Right hindlimb (tissue), 1 donor: ENCODE measurements at places on chromosomes 6 and 20.

DNA sequence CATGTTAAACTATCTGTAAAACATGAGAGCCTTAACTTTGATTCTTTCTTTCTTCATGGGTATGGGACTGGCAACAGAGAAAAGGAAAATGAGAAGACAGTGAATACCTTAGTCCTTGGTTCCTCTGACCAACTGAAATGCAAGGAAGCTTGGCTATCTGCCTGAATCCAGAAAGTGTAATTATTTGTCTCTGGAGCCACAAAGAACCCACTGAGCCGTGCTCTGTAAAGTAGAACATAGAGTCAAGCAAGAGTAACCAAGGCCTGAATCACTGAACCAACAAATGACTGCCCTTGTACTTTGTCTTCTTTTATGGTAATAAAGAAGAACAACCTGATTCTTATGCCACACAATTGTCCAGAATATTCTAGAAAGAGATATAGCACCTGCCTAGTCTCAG is 27.6 kb downstream of the PKHD1 start:
- DNase-seq = no peak

GRCh38 chr6:89951574-89952104 is 57.4 kb downstream of the GJA10 start:
- DNase-seq = no peak

GRCh38 chr6:21281366-21281765 is 312.2 kb upstream of the SOX4 start:
- no peak for DNase-seq

DNA sequence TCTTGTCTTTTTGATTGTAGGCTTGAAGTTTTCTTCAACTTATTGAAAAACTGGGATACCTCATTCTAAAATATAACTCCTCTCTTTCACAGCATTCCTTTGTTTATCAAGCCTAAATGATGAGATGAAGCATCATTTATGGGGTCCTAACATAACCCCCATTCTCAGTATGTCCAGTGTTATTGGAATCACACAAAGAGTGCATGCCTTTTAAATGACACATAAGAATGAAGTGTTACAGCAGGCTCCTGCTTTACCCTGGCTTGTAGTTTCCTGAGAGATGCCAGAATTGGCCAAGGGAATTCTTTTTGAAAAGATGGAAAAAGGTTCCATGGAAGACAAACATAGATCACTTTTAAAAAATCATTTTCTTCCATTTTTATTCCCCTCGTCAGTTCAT is 502.4 kb downstream of the BCKDHB start:
- DNase-seq = no peak

DNA sequence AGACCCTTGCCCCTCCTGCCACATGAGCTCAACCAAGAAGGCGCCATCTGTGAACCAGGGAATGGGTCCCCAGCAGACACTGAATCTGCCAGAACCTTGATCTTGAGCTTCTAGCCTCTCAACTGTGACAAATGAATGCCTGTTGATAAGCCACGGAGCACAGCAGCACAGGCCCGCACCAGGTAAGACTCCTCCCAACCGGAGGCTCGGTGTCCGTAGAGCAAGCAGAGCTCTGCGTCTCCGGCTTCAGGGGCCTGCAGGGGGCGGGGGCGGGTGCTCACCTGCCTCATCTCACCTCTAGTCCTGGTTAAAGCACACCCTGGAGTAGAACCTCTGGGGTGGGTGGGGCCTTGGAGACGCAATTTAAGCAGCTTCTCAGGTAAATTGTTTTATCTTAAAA is 122.7 kb downstream of the SMOC2 start:
- DNase-seq = no peak

DNA sequence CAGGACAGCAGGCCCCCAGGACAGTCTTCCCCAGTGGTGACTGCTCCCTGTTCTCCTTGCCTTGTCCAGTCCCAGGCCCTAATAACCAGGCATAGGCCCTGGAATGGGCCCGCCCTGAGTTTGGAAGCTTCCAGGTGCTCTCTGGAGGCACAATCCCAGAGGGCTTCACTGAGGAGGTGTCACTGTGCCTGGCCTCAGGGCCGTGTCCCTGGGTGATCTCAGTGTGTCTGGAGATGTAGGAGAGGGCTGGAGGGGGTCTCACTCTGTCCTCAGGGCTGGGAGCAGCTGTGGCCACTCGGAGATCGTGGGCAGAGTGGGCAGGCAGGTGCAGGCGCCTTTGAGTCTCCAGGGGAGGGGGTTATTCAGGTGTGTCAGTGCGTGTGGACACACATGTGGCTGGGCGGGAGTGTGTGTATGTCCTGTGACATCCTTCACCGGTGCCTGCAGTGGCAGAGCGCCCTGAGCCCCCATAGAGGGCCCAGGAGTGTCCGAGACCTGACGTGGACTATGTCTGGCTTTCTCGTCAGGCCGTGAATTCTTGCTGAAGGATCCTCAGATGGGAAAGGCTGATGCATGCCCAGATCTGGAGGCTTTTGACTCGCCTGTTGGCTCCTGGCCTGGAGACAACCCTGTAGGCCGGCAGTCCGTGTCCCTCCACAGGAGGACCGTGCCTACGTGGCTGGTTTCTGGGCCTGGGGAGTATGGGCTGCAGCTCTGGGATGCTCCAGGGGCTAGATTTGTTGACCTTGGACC is 5.5 kb upstream of the NPBWR2 start:
- DNase-seq = peak; percentile 21

DNA sequence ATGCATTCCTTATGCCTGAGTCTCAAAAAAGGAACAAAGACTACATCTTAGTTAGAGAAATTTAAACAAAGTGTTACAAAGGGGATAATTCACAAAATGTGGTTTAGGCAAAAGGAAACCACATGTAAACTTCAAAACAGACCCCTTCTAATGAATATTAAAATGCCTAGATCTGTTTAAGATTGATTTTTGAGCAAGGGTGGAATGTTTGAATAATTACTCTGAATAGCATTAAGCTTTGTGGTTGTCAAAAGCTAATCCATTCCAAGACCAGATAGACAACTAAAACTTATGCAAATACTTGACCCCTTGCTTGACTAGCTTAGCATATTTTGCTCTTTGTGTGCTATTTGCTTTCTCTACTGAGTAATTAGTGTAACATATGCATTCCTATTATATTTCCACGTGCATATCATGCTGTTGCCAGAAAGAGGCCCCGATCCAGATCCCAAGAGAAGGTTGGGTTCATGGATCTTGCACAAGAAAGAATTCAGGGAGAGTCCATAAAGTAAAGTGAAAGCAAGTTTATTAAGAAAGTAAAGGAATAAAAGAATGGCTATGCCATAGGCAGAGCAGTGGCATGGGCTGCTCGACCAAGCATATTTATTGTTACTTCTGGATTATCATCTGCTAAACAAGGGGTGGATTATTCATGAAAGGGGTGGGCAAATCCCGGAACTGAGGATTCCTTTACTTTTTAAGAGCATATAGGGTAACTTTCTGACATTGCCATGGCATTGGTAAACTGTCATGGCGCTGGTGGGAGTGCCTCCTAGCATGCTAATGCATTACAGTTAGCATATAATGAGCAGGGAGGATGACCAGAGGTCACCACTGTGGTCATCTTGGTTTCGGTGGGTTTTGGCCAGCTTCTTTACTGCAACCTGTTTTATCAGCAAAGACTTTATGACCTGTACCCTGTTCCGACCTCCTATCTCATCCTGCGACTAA is 1193.4 kb upstream of the EYS start:
- DNase-seq = no peak

- DNase-seq = no peak
These were observed 563.3 kb upstream of the HS3ST5 start for GRCh38 chr6:114906096-114906495.

DNA sequence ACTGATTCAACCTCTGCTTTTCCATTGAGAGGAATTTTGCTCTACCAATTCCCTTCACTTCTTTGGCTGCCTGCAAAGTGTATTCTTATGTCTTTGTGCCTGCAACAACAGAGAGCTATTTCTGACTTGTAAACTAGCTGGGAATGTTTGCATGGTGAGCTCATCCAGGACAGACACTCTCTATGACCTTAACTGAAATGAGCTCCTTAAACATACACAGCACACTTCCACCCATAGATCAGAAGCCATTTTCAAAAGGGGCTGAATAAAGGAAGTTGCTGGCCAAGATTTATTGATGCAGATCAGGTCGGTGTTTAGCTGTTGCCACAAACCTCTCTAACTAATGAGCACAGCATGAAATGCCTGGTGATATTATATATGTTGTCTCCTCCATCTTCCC is 377.7 kb downstream of the BTBD9 start:
- DNase-seq = peak; percentile 52

DNA sequence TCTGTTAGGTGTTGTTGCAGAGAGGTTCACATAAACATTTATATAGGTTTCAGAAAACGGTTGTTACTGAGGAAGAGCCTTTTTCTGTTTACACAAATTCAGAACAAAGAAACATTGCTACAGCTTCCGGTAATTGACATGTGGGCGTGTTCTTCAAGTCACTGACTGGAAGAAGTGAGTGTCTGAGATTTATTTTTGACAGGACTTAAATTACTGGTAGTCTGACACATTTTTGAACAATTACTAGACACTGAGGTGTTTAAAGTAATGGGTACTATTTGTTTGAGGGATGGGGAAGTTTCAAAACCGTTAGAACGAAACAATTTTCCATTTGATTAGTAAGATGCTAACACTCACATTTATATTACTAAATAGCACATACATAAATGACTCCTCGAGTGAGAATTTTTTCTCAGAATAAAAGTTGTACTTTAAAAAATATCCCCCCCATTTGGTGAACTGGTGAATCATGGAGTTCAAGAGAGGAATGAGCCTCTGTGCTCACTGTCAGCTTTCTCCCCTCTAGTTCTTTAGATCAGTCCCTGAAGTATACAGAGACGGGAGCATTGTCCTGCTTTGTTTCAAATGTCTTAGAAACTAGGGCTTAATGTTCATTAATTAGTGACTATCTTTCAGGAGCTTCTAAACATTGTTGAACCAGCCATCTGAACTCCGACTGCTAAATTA is 98.7 kb downstream of the TSHZ2 start:
- no peak for DNase-seq

DNA sequence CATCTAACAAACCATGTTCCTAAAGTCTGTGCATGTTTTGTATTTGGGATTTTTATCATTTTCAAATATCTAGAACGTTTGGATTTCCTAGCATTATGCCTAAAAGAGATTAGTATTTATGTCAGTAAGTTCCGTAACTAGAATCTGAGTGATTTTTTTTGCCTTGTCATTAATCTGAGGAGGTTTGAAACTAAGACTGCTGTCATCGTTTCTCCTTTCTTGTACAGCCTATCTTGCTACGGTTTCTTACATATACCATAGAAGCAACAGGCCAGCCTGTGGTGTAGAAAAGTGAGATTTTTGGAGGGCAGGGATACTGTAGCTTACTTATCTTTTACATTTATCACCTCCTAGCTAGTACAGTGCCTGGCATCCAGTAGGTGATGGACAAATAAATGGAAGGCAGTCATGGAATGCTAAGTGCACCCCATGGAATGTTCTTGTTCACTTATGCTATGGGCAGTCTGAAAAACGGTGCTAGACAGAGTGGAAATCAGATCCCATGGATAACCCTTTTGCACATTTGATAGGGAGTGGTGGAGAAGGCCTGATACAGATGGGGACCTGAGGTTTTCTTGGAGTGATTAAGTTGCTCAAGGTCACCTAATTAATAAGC is 93.9 kb downstream of the ARID1B start:
- no peak for DNase-seq

DNA sequence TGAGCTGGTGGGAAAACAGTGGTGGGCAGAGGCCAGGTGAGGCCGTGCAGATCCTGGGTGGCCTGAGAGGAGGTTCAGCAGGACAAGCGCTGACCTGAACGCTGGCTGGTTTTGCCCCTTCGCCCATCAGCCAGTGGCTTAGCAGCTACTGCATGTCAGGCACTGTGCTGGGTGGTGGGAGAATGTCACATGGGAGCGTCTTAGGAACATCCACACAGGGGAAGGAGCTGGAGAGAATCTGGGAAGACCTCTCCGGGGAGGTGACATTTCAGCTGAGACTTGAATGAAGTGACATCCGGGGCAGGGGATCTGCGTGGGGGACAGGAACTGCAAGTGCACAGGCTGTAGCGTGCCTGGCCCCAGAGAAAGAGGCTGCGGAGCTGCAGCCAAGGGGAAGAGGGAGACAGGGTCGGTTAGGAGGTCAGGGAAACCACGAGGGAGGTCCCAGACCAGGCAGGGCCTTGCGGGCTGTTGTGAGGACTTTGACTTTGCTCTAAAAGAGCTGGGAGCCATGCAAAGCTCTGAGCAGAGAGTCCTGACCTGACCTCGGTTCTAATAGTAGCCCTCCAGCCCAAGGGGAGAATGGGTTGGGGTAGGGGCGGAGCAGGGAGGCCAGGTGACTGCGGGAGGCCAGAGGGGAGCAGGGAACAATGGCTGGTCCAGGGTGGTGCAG is 156.8 kb upstream of the PTPN1 start:
- DNase-seq = no peak

GRCh38 chr20:49548371-49548947 is 19.5 kb downstream of the PTGIS start:
- no peak for DNase-seq

DNA sequence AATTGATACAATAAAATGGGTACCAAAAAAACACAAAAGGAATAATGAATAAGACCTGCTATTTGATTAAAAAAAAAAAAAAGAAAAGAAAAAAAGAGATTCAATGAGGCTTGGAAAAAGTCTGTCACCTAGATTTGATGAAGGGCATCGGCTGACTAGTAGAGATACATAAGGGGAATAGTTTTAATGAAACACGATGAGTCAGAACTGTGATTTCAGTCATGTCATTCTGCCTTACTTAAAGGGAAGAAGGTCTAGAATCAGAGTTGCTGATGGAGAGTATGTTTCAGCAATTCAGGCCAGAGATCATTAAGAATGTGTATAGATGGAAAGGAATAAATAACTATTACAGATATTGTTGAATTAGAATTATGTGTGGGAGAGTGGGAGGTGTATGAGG is 565.9 kb upstream of the RNF217 start:
- DNase-seq = no peak
